ENCODE measurements at places on chromosomes 7 and 10.

DNA sequence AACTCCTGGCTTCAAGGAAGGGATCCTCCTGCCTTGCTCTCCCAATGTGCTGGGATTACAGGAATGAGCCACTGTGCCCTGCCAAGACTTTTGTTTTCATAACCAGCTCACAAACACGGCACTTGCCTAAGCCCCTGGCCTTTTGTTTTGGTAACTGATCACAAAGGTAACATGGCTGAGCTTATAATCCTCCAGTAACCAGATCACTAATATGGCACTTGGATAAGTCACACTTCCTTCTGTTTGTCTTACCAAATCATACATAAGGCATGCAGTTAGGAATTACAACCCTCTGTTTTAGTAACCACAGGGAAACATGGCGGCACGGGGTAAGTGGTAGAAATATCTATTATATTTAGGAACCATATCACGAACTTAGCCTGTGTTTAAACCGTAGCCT, 577.1 kb downstream of the CALN1 start:
- no peak for DNase-seq

- no peak for DNase-seq
These were observed 130.5 kb downstream of the HDAC9 start for GRCh38 chr7:18626086-18626485.

GRCh38 chr7:48643431-48644013, 280.8 kb upstream of the CDC14C start:
- no peak for DNase-seq

DNA sequence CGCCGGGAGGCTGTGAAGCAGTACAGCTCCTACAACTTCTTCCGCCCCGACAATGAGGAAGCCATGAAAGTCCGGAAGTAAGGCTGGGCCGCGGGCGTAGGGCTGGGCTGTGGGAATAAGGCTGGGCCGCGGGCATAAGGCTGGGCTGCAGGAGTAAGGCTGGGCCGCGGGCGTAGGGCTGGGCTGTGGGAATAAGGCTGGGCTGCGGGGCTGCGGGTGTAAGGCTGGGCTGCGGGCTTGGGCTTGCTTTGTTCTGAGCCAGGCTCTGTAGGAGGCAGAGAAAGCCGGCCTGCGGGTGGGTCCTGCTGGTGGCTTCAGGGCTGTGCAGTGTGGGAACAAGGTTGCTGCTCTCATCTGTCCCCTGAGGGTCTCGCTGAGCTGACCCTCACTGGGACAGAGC, 12.5 kb downstream of the PFKFB3 start:
- DNase-seq = no peak

DNA sequence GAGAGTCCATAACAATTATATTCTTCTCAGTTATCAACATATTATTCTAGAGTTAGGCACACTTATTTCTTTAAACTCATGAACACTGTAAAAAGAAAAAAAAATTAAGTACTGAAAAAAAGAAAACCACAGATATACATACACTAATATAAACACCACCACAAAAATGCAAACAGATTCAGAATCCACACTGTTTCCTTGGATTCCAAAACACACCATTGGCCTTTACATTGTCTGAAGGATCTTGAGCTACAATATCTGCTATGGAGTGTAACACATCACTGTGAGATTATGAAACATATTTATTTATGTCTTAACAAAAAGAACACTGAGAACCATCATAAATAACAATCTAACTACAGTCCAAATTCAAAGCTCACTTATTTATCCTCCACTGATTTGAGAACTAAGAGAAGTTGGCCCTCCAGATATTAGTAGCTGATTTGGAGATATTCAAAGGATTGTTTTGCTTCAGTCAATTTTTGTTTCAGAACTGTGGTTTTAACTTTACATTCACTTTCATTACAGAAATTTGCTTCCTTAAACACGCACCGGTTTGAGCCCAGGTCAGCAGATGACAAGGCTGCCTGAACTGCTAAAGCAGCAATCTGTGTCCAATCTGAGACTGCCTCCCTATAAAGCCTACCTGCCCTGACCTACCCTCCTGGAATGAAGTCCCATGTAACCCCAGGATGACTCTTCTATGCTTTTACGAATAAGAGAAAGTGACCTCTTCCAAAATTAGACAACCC, 47.0 kb upstream of the CDK1 start:
- no peak for DNase-seq

DNA sequence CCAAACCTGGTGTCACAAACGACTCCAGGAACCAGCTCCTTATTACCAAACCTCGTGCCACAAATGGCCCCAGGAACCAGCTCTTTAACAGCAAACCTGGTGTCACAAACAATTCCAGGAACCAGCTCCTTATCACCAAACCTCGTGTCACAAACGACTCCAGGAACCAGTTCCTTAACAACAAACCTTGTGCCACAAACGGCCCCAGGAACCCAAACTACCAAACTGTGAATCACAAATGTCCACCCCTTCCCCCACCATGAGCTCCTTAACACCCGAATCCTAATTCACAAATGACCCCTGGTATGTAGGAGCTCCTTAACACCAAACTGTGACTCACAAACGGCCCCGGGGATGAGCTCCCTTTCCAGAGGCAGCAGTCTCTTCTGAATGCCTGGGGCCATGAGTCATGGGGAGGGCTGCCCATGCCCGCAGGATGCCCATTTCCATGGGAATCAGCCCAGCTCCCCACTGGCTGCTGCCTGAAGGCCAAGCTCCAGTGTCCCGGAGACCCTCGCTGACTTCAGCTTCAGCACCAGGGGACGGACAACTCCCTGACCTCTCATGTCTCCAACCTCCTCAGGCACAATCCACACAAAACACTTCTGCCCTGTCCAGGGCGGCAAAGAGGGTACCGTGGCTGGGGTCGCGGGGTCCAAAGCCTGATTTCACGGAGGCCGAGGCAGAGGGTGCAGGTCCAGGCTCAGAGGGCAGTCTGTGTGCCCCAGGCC, 213.1 kb downstream of the ELFN1 start:
- no peak for DNase-seq

DNA sequence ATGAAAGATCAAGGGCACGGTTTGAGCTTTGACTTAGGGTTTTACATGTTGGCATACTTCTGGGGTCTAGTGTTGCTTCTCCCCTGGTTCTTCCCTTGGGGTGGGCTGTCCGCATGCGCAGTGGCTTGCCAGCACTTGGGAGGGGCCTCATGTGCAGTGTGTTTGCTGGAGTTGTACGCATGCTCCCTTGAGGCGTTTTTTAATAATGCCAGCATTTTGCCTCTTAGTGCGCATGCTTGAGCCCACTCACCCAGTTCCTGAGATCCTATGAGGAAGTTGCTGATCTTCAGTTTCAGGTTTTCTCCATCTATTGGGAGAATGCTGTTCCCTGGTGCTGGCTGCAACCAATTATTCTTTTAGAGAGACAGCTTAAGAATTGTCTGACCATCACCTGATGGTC, 113.4 kb upstream of the GPR141 start:
- no peak for DNase-seq

GRCh38 chr7:67947646-67948045, 951.0 kb downstream of the TYW1 start:
- DNase-seq = no peak

DNA sequence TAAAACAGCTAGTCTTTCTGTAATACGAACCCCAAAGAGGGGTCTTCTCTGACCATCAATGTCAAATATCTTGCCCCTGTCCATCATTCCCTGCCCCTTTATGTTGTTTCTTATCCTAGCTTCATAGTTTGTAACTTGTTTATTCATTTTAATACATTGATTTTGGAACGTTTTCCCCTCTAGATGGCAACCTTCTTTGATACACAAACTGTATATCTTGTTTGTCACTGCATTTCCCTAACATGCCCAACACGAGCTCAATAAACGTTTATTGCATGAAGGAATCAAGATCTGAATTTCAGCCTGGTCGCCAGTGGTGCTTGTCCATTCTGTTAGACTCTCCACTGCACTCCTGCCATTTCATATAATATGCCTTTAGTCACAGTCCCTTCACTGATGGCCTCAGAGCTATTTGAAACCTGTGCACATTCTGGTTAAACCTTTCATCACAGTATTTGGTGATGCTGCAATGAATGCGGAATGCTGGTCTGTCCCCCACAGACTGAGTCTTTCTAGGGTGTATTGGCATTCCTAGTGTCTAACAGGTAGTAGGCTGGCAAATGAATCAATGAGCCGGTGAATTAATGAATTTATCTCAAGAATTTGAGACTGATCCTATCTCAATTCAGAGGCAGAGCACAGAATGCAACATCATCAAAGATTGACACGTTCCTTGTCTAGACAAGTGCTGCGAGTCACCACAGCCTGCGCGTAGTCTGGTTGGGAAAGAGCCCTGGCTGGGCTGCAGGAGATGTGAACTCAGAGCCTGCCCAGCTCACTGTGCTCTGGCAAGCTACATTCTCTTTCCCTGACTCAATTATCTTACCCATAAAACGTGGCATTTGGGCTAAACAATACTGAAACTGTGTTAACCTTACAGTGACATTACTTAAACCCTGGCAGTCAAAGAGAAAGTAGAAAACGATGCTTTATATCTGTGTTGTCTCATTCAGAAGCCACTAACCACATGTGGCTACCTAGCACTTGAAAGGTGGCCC, 55.2 kb upstream of the FRMD4A start:
- DNase-seq = peak; percentile 50

DNA sequence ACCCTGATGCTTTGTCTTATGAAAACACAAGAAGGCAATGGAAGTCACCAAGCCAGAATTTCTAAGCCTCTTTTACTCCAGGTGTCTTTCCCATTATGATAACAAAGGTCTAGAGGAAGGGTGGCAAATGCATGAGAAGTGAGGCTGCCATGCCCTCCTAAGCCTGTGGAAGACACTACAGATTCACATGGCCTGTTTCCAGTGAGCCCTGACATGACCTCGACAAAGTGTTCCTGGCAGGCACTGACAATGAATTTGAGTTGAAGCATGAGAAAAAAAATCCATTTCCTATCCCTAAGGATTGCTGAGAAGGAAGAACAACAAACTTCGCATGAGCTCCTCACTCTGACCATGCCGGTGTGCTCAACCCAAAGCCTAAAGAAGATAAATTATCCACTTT, 268.0 kb downstream of the HTR7 start:
- DNase-seq = no peak

DNA sequence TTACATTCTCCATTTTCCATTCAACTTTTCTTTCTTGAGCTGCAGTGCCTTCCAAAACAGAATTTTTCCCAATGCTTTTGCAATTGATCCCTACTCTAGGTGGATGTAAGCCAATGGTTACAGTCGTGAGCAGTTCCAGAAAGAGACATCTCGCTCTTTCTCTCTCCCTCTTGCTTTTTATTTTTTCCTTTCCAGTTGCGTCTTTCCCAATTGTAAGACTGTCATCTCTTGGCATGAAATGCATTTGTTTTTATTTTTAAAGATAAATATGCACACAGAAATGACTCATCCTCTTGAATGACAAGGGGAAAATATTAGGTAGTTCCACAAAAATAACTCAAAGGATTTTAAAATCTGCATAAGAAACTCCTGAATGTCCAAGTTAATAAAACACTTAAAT, 25.1 kb downstream of the GLI3 start:
- no peak for DNase-seq

GRCh38 chr10:122780391-122780790, 65.3 kb downstream of the CUZD1 start:
- no peak for DNase-seq

DNA sequence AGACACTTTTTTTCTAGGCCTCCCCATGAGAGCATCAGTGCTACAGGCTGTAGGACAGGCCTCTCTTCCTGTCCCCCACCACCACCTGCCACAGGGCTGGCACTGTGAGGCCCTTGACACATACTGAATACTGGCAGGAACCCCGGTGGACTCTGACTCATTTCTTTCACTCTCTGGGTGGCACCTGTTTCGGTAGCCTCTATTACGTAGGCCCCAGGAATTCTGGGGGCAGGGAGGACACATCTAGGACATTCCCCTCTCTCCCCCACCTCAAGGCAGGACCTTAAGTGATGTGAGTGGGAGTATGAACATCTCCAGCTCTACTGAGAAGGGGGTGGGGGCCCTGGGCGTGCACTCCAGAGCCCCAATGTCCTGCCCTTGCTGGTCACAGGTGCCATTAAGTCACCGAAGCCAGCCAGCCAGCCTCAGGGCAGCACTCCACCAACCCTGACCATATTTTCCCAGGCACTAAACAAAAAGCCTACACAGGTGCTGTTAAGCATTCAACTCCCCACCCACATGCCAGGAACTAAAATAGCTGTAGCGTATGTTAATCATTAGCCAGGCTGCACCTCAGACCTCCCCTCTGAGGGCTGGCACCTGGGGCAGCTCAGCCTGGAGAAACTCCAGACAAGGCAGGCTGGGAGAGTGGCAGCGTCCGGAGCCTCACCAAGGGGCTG, 8.9 kb downstream of the ANXA11 start:
- peak; percentile 76 for DNase-seq

DNA sequence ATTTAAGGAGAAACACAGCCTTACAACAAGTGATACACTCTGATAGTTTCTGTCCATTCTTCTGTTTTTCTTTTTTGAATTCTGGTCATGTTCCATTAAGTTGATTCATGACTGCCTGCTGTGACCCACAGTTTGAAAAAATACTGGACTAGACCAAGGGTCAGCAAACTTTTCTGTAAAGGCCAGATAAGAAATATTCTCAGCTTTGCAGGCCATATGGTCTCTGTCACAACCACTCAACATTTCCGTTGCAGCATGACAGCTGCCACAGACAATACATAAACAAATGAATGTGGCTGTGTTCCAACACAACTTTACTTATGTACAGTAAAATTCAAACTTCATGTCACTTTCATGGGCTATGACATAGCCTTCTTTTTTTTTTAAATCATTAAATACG, 156.7 kb downstream of the PLXNA4 start:
- DNase-seq = no peak

DNA sequence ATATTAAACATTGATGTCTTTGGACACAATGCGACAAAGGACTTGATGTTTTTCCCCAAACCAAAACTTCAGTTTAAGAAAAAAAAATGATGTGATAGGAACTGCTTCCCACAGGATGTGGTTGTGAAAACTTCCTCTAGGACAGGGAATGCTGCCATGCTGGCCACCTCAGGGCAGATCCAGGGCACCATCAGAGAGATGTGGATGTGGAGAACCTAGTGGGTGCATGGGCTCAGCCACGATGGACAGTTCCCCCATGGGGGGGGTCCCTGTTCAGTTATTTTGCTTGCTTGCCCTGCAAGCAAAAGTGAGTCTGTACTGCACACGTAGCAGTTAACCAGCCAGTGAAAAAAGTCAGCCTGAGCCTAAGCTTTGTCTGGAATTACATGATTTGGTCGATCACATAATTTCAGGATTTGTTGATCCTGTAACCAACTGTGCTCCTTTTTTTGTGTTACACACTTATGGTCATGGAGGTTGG, 36.3 kb downstream of the LAMB4 start:
- no peak for DNase-seq

GRCh38 chr10:115093776-115094408, 727 bp downstream of the ATRNL1 start:
- peak; percentile 15 for DNase-seq

GRCh38 chr10:78768041-78768835, 300.5 kb upstream of the ZMIZ1 start:
- DNase-seq = no peak

GRCh38 chr7:155489862-155490696, 32.1 kb downstream of the EN2 start:
- no peak for DNase-seq

GRCh38 chr7:157795199-157795598, 458.4 kb downstream of the DNAJB6 start:
- DNase-seq = no peak

Measured in stimulated activated naive CD8-positive, alpha-beta T cell treated with anti-CD3 and anti-CD28 coated beads, Interleukin-15, Interleukin-2, amounts not matched to agents 100 U/mL and 50 U/mL, for 24 hours (primary cell).